ENCODE measurements at places on chromosomes 12 and 14.
A peak's percentile ranks its signal among the peaks of the same experiment; 100 is the strongest.

- DNase-seq: no peak
Measured at GRCh38 chr12:112928978-112929377, 9.3 kb upstream of the OAS3 start.

DNA sequence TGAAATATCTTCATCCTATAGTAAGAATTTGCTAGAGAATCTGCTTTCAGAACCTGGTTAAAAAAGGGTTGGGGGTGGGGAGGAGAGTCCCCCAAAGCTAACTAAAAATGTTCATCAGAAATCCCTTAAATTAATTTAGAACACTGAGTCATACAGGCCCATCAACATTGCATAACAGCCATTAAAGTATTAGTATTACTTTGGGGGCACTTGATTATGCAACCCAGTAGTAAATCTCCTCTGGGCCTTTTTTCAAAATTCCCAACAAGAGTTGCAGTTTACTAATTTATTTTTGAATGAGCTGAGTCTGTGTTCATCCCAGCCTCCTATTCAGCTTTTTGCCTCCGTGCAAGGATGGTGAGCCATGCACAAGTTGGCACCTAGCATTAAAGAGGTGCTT, 8.8 kb upstream of the SLC24A4 start:
- no peak for DNase-seq

DNA sequence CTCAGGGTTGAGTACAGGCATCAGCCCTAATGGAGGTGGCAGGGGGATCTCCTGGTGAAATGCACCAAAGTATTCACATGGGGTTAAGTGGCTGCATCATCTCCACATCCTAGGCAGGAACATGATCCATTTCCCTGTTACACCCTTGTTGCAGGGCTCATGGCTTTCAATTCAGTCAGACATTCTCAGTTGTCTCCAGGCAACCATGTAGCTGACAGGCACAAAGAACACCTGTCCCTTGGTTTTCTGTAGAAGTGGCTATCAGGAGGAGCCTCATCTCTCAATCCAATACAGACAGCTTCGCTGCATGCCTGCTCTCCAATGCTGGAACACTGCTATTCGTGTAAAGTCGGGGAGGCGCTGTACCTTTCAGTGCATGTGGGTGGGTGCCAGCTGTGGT, 299.0 kb upstream of the FOXG1 start:
- DNase-seq: no peak

DNA sequence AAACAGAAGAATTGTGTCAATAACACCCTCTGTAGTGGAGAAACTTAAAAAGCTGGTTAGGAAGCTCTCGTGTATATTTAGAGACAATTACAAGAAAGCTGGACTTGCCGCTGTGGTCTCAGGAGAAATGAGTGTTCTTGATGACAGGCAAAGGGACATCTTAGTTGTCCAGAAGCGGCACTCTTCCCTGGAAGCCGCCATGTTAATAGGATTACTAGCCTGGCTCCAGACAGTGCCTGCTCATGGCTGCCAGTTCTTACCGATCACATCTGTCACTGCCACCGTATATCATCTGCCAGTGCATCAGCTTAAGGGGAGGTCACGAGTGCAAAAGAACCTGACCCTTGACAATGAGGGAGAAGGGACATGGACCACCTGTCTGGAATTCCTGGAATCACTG, 48.9 kb downstream of the C14orf132 start:
- no peak for DNase-seq

DNA sequence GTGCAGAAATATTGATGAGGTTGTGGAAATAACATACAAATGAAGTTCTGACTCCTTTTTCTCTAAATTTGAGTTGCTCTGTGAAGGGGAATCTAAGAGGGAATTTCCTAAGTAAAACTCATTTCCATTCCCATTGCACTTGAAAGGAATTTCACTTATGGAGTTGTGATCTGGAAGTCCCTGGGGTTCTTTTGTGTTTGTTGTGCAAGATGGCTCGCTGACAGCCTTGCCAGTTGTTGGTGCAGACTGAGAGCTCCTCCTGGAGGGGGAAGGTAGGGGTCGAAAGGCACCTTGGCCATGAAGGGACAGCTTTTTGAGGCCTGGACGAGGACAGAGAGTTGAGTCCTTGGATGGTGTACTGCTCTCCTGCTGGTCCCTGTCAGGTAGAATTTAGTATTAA, 72.0 kb downstream of the C12orf56 start:
- no peak for DNase-seq

DNA sequence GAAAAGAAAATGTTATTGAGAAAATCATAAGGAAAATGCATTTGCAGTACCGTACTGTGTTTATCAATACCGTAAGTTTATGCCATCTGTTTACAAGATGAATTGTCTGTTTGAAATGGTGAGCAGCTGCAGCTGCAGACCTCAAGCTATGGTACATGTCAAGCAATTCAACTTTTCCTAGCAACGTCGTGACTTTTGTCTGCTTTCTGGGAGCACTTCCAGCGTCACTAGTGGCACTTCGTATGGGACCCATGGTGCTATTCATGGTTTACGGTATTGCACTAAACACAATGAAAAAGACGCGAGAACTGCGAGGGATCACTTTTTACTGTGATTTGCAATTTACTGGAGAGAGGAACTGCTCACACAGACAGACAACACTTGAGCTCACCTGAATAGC, 160.8 kb downstream of the UNC79 start:
- DNase-seq: no peak

- DNase-seq: no peak
Measured at GRCh38 chr12:99067171-99067785, 422.2 kb downstream of the APAF1 start.

GRCh38 chr14:51929910-51930682, 59.2 kb upstream of the RTRAF start:
- no peak for DNase-seq

GRCh38 chr12:88595697-88596096, 15.4 kb upstream of the KITLG start:
- no peak for DNase-seq

DNA sequence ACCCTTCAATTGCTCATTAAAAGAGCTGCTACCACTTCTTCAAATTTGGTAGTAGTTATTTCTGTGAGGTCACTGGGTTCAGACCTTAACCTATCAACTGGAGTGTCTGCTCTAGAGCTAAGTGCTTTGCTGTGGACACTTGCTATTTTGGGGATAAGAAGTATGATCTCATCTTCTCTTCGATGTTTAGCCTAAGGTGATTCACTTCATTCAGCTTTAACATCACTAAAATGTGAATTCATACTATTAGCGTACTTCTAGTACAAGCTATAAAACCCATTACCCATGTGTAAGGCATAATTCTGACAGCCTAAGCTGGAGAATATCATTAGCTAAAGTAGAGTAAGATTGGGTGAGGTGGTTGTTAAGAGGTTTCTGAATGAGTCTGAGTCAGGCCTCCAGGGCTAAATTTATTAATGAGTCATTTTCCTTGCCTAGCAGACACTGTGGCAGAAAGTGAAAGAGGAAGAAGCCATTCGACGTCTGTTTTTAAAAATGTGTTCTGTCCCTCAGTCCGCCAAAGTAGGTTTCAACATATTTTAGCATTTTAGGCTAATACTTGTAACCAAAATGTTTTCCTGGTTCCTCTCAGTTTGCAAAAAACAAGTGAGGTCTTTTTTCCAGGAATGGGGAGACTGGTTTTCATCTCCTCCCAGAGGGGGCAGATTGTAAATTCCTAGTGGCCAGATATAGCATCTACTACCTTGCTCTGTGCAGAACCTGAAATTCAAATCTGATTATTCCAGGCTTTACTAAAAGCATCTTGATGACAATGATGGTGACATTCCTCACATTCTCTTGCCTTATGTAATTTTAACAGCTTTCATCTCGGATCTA, 103.6 kb downstream of the SSPN start:
- DNase-seq: peak; percentile 88

DNA sequence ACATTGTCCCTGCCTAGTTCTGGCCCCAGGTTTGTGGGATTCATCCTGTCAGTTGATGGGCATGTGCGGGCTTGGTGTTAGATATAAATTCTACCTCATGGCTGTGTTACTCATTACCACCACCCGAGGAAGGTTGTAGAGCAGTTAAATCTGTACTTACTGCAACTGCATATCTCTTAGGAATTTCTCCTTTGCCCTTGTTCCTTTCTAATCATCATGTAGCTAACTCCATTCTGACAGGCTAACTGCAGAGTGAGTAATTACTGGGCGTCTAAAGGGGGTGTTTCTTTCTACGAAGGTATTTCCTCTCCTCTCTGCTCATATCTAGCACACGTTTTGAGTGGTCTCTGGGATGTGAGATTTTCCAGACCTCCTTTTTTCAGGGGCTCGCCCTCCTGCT, 1076.7 kb downstream of the TMTC2 start:
- peak; percentile 10 for DNase-seq

- no peak for DNase-seq
Measured at GRCh38 chr12:102462386-102462785, 18.0 kb downstream of the IGF1 start.

DNA sequence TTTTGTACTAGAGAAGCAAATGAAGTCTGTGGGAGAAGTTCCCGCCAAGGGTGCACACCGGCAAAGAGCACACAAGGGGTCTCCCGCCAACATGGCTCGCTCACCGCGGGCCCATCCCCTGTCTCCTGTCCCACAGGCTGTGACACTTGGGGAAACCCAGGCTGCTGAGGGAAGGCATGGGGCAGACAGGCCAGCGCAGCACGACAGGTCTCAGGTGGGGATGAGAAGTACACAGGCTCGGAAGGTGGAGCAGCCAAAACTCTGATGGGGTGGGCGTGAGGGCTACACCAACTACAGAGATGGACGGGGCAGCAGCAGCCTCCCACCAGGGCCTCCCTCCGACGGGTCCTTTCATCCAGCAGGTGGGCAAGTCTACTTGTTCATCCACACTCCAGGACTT, 64.4 kb downstream of the RNF34 start:
- no peak for DNase-seq

DNA sequence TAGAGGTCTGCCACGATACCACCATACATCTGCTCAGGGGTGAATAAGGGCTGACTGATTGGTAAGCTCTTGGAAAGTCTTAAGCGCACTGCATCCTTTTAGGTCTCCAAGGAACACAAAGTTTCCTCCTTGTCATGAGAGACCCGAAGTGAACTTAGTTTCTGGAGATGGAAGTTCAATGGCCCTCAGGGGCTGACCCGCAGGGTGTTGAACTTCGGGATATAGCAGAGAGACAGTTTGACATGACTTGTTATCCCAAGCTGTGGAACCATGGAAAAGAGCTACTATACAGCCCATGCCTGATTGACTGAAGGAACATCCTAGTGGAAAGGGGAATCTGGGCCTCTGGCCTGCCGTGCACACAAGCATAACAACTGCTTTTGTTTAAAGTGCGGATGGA, 26.9 kb upstream of the CPNE8 start:
- DNase-seq: no peak

DNA sequence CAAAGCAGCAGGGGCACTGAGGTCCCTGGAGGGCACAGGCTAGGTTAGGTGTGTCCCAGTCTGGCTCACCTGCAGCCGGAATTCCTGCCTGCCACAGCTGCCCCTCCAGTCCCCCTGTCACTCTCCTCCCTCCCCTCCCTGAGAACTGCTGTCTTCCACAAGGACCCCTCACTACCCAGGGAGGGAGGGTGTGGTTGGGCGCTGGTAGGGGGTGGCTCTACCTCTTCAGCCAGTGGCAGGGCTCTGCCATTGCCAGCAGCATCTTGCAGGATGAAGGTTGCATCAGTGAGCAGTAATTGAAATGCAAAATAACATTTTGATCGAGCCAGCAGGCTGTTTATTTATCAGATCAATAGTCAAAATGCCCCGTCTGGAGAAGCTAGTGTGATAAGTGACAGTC, 45.7 kb downstream of the ESRRB start:
- DNase-seq: no peak

- no peak for DNase-seq
Measured at GRCh38 chr12:66159123-66159522, 10.7 kb downstream of the TMBIM4 start.

DNA sequence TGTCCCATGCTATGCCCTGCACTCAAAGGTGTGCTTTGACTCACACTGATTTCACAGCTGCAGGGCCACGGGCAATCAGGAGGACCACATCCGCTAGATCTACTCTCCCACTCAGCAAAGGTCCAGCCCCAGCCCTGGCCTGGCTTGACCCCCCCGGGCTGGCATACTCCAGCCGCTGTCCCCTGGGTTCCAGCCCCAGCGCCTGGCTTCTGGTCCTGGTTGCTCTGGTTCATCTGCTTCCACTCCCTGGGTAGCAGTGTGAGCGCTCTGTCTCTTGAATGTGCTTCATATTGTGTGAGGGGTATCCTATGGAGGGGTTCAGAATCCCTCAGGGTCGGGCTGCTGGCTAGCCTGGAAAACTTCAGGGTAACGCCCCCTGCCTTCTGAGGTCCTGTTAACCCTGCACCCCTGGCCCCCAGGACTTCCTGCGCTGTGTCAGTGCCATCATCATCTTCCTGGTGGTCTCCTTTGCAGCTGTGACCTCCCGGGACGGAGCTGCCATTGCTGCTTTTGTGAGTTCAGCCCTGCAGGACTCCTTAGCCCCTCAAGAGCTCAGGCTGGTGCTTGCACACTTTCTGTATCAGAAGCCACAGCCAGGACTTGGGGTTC, 1.9 kb downstream of the CMTM5 start:
- no peak for DNase-seq

- no peak for DNase-seq
Measured at GRCh38 chr12:16187660-16188059, 89.8 kb downstream of the SLC15A5 start.

- no peak for DNase-seq
Measured at GRCh38 chr12:79883216-79883615, 51.7 kb downstream of the PPP1R12A start.

GRCh38 chr12:3398196-3398789, 92.7 kb upstream of the PRMT8 start:
- DNase-seq: no peak

GRCh38 chr14:68686724-68687123, 106.1 kb downstream of the ZFP36L1 start:
- DNase-seq: no peak

- DNase-seq: no peak
Measured at GRCh38 chr14:61499991-61500390, 178.6 kb downstream of the PRKCH start.

DNA sequence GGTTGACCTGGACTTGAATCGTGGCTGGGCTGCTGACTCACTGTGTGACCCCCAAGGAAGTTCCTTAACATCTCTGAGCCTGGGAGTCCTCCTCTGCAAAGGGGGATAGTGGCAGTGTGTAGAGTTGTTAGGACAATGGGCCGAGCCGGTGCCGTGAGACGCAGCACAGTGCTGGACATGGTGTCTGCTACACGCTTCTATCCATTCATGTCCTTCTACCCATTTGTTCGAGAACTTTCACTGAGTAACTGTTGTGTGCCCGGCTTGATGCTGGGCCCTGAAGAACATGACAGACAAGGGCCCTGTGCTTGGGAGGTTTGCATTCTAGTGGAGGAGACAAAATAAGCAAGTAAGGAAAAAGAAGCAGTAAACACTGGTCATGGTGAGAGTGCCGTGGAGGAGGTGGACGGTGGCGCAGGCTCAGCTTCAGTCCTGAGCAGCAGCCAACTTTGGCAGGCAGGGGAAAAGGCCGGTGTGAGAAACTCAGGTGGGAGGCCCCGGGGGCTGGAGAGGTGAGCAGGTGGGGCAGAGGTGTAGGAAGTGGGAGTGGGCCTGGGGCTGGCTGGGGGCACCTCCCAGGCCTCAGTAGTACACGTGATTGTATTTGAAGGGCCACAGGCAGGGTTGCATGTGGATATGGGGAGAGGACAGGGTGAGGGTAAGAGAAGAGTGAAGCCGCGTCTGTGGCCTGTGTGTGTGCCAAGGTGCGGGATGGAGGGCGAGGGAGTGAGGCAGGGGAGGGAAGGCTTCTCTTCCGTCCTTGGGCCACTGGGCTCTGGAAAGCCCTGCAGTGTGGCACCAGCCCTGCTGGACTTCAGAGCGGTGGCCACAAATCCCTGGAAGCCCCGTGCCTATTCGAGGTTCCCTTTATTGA, 13.8 kb downstream of the VASH1 start:
- DNase-seq: no peak

All from RWPE1 (cell line).